ENCODE measurements at places on chromosomes 7 and 10. TPM values are rescaled to one million over a fixed set of nuclear protein-coding genes. Genes with fewer than 3 reads are reported as not detected.

GRCh38 chr7:37251222-37251621 lies 197.4 kb downstream of the ELMO1 start:
- no peak overlapping the region for H3K4me3 ChIP-seq
- DNase-seq = no peak
- no peak overlapping the region for H3K27ac ChIP-seq
- 0 out of 2 replicates have a peak, but pooled peaks cover 4% of the 10 kb centered on the region for H3K36me3 ChIP-seq

- no peak overlapping the region for H3K27ac ChIP-seq
- H3K36me3 ChIP-seq = no peaks in the 10 kb centered on the region
Measured at GRCh38 chr7:69338144-69338543, 260.1 kb upstream of the AUTS2 start.

DNA sequence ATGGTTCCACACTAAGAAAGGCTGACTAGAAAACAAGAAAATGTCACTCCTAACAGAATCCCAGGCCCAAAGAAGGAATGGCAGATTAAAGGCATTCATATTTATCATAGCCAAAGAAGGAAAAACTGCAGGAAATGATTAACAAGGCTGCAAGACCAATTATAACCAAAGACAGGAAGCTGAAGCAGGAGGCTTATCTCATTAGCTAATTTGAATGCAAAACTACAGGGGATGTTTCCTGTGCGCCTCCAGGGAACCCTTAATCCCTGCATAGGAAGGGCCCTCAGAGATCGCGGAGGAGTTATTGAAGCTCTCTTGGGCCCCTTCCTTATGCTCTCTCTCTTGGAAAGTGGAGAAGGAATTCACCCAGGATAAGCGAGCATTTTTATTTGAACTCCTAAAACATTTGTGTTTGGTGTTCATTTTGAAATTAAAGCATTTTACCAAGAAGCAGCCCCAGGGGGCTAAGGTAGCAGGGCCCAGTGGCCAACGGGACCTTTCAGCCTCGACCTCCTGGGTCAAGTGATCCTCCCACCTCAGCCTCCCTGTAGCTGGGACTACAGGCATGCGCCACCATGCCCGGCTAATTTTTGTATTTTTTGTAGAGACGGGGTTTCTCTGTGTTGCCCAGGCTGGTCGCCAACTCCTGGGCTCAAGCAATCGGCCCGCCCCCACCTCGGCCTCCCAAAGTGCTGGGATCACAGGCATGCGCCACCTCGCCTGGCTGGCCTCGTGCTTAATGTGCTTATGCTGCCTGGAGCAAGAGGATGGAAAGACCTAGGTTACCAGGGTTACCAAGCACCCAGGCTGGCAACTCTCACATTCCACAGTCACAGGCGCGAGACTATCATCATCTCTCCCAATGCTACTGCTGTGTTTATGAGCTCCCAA lies 24.1 kb upstream of the PROSER2 start:
- no peak for DNase-seq
- no peaks in the 10 kb centered on the region for H3K4me1 ChIP-seq
- H3K4me3 ChIP-seq = no peak overlapping the region
- no peaks in the 10 kb centered on the region for H3K36me3 ChIP-seq

DNA sequence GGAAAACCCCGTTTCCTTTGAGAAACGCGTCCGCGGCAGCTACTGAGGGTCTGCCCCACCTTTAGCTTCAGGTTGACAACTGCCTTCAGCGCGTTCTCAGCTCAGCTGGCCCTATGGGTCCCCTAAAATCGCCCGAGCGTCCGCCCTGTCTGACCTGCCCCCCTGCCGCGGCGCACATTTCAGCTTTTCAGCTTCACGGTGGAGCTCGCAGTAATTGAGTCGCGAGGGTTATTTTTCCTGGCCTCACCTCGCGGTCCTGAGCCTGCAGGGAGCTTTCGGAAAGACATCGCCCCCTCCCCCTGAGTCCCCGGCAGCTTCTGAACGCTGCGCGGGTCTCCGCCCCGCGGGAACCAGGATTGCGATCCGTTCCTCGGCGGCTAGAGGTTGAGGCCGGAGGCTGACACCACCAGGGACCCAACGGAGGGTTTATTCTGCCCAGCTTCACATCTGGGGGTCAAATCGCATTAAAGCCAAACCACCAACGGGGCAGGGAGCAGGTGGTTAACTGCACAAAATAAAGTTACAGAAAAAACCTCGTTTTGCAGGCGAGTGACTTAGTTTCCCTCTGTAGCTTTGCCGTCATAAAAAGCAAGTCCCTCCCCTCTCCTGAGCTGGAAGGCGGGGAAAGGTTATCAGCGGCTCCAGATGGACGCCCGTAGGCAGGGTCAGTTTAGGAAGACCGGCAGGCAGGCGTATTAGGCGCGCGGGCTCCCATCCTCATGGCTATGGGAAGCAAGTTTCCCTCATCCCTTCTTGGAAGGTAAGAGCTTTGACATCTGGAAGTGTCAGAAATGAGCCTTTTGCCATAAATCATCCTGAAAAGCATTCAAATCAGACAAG lies 11.0 kb downstream of the TWIST1 start:
- H3K27ac ChIP-seq = no peak overlapping the region
- no peaks in the 10 kb centered on the region for H3K36me3 ChIP-seq
- no peak overlapping the region for H3K4me3 ChIP-seq
- H3K27me3 ChIP-seq = no peaks in the 10 kb centered on the region
- H3K4me1 ChIP-seq = 0 out of 2 replicates have a peak, but pooled peaks cover 3% of the 10 kb centered on the region
- DNase-seq = no peak

DNA sequence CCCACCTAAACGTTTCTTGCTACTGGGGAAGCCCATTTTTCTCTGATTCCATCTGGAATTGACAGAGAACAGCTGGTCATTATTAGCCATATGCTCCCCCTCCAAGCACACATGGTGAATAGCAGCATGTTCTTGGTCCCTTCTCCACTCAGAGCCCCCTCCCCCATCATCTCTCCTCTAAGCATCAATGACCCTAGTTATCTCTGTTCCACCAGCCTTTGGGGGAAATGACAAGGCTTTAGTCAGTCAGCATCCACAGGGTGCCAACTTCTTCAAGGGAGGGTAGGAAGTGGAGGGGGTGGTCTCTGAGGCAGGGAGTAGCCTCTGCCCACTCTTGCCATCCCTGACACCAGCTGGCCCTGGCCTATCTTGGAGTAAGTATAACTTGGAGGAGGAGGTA lies 163.1 kb downstream of the UBE2H start:
- H3K27me3 ChIP-seq = no peaks in the 10 kb centered on the region
- H3K36me3 ChIP-seq = no peaks in the 10 kb centered on the region
- no peaks in the 10 kb centered on the region for H3K4me1 ChIP-seq
- H3K27ac ChIP-seq = no peak overlapping the region
- no peak for DNase-seq
- no peak overlapping the region for H3K4me3 ChIP-seq

- no peaks in the 10 kb centered on the region for H3K27me3 ChIP-seq
- no peaks in the 10 kb centered on the region for H3K36me3 ChIP-seq
- no peak for DNase-seq
- H3K4me1 ChIP-seq = peaks cover 22% of the 10 kb centered on the region
- no peak overlapping the region for H3K27ac ChIP-seq
Measured at GRCh38 chr10:103507235-103508191, 14.0 kb downstream of the NEURL1 start.

DNA sequence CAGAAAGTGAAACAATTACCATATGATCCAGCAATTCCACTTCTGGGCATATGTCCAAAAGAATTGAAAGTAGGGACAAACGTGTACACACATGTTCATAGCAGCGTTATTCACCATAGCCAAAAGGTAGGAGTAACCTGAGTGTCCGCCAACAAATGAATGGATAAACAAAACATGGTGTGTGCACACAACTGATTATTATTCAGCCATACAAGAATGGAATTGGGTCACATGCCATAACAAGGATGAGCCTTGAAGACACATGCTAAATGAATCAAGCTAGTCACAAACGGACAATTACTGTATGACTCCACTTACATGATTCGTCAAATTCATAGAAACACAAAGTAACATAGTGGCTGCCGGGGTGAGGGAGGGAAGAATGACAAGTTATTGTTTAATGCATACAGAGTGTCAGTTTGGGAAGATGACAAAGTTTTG lies 4.1 kb upstream of the OIT3 start:
- no peaks in the 10 kb centered on the region for H3K4me1 ChIP-seq
- no peak overlapping the region for H3K4me3 ChIP-seq
- no peak for DNase-seq
- no peaks in the 10 kb centered on the region for H3K27me3 ChIP-seq
- H3K36me3 ChIP-seq = peaks cover 28% of the 10 kb centered on the region

The HABP2 gene
- not detected for total RNA-seq

The AHCYL2 gene
- total RNA-seq = 10.2 TPM

The INMT gene
- total RNA-seq = 0.08 TPM

The C7orf33 gene
- total RNA-seq = 0.13 TPM

The SLC16A9 gene
- 1.5 TPM for total RNA-seq

Measured in SJCRH30 (cell line).